ENCODE measurements at places on chromosomes 16 and 17. TPM values are rescaled to one million over a fixed set of nuclear protein-coding genes. Genes with fewer than 3 reads are reported as not detected.

- DNase-seq = no peak
Observed at GRCh38 chr16:20821682-20822081, 15.4 kb downstream of the REXO5 start.

- no peak for DNase-seq
Observed at GRCh38 chr17:65684631-65685030, 123.2 kb upstream of the AXIN2 start.

Gene ESRP2
- polyA plus RNA-seq = 0.11 TPM

Gene SPNS2
- polyA plus RNA-seq = not detected

Gene CCL8
- not detected for polyA plus RNA-seq

Gene CD300E
- polyA plus RNA-seq = not detected

Gene GUCY2D
- polyA plus RNA-seq = 0.98 TPM

Gene RASL10B
- 0.37 TPM for polyA plus RNA-seq

DNA sequence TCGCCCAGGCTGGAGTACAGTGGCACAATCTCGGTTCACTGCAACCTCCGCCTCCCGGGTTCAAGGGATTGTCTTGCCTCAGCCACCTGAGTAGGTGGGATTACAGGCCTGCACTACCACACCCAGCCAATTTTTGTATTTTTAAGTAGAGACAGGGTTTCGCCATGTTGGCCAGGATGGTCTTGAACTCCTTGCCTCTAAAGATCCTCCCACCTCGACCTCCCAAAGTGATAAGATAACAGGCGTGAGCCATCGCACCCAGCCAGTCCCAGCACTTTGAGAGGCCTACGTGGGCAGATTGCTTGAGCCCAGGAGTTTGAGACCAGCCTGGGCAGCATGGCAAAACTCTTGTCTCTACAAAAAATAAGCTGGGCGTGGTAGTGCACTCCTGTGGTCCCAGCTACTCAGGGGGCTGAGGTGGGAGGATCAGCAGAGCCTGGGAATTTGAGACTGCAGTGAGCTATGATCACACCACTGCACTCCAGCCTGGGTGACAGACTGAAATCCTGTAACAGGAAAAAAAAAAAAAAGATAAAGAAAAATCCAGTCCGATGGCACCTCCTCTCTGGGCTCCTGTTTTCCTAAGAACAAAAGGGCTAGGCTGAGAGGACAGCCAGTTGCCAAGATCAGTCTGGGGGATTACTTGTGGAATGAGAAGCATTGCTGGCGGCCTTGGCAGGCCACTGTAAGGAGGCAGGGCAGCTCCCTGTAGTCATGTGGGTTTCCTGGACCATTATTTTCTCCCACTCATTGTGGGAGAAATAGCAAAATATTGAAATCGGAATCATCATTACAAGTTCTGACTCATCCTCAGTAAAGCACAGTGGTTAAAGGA lies 3.0 kb upstream of the PIPOX start:
- no peak for DNase-seq

Gene MARCHF10
- 0.13 TPM for polyA plus RNA-seq

Gene LGALS9C
- not detected for polyA plus RNA-seq

DNA sequence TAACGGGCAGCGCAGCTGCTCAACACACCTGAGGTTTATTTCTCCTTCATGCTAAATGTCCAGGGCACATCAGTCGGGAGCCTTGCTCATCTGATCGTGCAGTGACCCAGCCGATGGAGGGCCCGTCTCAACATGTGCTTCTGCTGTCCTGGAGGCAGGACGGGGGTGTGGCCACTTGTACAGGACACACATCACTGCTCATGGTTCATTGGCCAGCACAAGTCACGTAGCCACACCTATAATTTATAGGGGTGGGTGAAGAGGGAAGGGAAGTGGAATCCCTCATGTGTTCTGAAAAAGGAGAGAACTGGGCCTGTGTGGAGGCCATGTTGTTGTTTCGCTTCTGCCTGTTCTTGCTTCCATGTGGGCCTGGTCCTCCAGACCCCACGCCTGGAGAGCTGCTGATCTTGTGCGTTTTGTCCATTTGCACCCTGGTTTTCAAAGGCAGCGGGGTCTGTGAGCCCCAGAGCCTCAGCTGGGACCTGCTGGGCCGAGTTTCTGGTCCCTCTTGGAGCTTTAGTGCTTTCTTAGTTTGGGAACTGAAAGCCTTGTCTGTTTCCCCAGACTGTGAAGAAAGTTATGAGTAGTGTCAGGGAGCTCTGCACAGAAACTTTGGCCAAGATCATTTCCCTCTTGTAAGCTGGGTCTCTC lies 60.5 kb downstream of the CMIP start:
- DNase-seq = no peak

GRCh38 chr17:57803021-57803420 lies 46.8 kb downstream of the MRPS23 start:
- DNase-seq = no peak

- DNase-seq = no peak
Observed at GRCh38 chr17:21214777-21215541, 998 bp upstream of the TMEM11 start.

Gene TEDC2
- 0.39 TPM for polyA plus RNA-seq

DNA sequence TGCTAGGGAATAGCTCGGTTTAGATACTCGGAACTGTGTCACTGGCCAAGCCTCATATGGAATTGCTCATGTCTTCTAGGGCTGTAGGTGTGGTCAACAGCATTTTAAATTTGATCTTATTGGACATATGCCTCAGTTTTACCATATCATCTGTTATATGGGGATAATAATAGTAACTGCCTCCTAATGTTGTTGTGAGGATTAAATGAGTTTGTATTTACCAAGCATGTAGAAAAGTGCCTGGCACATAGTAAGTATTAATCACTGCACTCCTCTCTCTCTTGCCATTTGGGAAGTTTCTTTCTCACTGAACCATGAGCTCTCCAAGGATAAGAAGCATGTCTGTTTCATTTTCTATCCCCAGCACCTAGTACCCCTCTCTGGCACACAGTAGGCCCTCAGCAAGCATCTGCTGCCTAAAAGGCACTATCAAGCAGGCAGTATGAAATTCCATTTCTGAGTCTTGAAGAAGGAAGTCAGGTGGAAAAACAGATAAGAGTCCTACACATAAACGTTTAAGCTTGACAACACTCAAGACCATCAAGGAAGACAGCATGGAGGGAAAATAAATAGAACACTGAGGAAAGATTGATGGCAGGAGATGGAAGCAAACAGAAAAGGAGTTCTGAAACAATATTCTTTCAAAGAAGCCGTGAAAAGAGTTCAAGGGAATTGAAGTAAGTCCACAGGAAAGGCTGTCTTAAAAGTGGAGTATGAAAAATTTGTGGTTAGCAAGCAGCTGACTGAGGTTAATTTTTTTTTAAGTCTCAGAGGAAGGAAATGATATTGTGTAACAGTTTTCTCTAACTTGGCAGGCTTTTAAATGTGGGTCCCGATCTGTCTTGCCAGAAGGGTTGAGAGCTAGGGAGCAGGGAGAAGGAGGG lies 2.2 kb upstream of the ATP6V0A1 start:
- no peak for DNase-seq

Gene RNF157
- 10.4 TPM for polyA plus RNA-seq

DNA sequence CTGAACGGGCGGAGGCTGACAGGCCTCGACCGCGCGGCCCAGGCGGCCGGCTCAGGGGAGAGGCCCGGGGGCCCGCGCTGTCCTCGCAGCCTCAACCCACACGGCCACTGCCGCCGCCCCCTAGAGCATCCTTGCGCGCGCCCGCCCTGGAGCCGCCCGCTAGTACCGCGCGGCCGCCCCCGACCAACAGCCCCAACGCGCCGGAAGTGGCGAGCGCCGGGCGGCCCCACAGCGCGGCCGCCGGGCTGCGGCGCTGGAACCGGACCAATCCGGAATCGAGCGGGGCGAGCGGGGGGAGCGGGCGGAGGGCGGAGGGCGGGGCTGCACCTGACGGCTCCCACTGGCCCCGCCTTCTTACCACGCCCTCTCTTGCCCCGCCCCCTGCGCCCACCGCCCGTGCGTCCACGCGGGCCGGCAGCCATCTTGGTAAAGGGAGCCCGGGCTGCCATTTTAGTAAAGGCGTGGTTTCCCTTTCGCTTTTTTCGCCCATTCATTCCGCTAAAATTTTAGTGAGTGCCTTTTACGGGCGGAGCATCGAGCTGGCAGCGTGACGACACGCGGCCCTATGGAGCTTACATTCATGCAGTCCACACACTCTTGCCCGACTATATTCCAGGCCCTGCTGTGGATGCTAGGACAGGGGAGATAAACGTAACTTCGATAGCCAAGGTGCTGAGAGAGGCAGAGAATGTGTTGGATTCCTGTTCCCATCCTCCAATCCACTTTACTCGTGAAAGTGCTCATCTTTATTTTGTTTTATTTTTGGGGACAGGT lies at the start of gene XPO6:
TSS of gene XPO6 (minus strand) at position 208 of the 774 bp plus-strand sequence. CDS start 597 bp downstream, outside the sequence.
- peak; percentile 98 for DNase-seq

Gene MYH1
- polyA plus RNA-seq = not detected

DNA sequence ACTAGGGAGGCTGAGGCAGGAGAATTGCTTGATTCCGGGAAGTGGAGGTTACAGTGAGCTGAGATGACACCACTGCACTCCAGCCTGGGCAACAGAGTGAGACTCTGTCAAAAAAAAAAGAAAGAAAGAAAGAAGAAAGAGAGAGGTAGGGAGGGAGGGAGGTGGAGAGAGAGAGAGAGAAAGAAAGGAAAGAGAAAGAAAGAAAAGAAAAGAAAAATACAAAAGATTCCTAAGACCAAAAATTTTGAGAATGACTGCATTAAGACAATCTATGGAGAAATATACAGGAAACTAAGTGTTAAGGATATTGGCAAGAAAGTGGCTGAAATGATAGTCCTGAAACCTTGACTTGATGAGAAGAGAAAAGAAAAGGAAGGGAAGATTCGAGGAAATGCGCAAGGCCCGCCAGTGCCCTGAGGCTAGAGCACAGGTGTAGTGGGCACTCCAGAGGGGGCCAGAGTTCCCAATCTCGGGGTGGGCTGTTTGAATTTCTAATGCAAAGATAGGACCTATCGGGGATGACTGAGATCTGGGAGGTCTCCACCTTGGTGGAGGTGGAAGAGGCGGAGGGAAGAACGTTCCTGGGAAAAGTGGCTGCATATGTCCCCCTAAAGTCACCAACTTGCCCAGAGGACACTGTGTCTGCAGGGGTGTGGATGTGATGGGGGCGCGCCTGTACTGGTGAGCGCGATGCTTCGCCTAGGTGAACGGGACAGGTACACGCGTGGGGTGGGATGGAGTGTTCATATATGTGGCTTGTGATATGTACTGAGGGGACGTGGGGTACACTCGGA lies 654 bp upstream of the SCNN1B start:
- no peak for DNase-seq

Gene CBX2
- 0.41 TPM for polyA plus RNA-seq

Gene NPIPB6
- polyA plus RNA-seq = not detected

DNA sequence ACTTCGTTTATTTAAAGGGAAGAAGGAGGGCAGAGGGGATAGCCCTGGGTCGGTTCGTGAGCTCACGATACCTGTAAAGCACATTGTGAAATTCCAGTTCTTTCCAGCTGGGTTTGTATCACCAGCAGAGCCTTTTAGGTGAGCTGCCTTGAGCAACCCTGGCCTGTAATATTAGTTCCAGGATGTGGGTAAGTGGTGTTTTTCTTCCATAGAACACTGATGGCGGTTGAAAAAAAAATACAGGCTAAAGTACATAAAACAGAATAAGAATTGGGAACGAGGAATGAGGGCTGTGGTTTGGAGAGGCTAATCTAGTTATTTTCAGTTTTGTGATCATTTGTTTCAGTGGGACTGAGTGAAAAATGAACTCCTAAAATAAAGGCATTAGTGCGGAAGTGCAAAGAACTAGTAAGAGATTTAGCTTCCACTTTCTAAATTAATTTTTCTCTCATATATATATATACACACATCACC lies 20.6 kb downstream of the HS3ST3B1 start:
- DNase-seq = no peak

- DNase-seq = no peak
Observed at GRCh38 chr16:30079480-30079879, 3.7 kb downstream of the PPP4C start.

- DNase-seq = no peak
Observed at GRCh38 chr17:76138896-76139752, 1.9 kb downstream of the FOXJ1 start.

Data from naive thymus-derived CD4-positive, alpha-beta T cell (primary cell).